ENCODE measurements at places on chromosomes 7 and 10.
A peak's percentile ranks its signal among the peaks of the same experiment; 100 is the strongest.

GRCh38 chr10:89959433-89960110 is 258.2 kb downstream of the KIF20B start:
- peak; percentile 3 for DNase-seq

DNA sequence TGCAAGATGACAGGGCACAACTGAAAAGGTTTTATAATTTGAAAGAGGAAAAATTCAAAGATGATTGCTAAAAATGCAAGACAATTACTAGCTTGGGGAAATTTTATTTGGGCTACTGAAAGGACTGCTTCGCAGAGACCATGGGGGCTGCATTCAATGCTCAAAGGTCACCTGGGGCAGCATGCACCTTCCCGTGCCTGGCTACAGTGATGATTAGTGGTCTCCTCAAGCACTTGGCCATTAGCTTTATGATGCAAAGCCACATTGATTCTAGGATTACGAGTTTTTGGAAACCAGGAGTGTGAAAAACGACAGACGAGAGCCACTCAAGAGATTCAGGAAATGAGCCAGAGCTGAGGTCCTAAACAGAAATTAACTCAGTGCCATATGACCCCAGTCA is 764.6 kb downstream of the PHTF2 start:
- DNase-seq = no peak

- DNase-seq = no peak
Measured at GRCh38 chr10:110368556-110368955, 63.8 kb upstream of the SMNDC1 start.

- no peak for DNase-seq
Measured at GRCh38 chr10:27625452-27626211, 120.0 kb downstream of the MKX start.

DNA sequence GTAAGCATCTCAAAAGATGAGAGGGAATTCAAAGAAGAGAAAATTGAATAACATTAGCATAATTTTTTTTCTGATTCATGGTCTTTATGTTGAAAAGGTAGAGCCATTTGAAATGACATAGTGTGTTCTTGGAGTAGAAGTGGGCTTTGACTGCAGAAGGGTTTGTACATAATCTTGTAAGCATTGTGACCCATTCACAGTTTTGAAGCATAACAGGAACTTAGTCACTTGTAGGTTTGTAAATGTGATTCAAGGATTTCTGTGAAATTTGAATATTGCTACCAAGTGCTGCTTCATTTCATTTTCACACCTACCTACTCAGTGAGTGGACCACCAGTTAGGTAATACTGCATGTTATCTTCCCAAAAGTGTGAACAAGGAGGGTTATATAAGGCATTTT is 68.6 kb downstream of the PON1 start:
- DNase-seq = no peak

- DNase-seq = no peak
Measured at GRCh38 chr10:125161707-125162119, 1.4 kb upstream of the CTBP2 start.

DNA sequence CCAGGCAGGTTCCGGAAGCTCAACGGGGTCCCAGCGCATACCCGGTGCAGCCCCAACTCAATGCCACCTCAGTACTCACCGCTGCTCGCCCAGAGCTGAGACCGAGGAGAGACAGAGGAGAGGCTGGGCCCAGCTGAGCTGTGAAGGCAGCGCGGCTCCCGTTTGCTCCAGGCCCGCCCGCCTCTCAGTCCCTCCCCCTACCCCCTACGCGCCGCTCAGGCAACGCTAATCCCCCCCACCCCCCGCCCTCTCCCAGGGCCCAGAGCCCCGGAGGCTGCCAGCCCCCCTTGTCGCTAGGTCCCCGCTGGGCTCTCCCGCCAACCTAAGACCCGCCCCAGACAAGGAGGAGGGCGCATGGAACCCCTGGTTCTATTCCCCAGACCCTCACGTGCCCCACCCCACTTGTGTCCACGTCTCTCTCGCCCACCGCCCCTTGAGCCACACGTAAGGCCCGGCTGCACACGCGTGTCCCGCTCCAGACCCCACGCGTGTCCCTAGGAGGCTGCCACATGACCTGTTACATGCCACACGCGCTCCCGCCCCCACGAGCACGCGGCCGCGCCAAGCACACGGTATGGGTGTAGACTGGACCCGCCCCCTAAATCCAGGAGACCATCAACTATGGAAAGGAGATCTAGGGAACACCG is at the start of gene PSD:
TSS of gene PSD (minus strand) at position 164 of the 647 bp plus-strand sequence. CDS start 1,747 bp downstream, outside the sequence.
- no peak for DNase-seq

- no peak for DNase-seq
Measured at GRCh38 chr7:23093546-23093945, 12.0 kb upstream of the KLHL7 start.

- no peak for DNase-seq
Measured at GRCh38 chr7:12436896-12437535, 33.4 kb upstream of the VWDE start.

DNA sequence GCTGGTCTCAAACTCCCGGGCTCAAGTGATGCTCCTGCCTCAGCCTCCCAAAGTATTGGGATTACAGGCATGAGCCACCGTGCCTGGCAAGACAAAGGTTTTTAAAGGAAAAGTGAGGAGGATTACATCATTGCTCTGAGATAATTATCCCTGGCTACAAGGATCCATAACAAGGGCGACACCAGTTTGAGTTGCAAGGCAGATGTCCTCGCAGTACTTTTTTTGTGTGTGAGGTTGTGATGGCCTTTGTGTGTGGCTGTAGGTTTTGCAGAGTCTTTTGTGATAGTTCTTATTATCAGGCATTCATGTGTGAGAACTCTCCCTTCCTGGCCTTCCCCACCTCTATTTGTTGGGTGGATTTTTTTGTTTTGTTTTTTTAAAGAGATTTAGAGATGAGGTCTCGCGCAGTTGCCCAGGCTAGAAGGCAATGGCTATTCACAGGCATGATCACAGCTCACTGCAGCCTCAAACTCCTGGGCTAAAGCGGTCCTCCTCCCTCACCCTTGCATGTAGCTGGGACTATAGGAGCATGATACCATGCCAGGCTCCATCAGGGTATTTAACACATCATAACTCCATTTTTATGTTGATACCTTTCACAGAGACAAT is 10.0 kb downstream of the BTBD16 start:
- DNase-seq = no peak

DNA sequence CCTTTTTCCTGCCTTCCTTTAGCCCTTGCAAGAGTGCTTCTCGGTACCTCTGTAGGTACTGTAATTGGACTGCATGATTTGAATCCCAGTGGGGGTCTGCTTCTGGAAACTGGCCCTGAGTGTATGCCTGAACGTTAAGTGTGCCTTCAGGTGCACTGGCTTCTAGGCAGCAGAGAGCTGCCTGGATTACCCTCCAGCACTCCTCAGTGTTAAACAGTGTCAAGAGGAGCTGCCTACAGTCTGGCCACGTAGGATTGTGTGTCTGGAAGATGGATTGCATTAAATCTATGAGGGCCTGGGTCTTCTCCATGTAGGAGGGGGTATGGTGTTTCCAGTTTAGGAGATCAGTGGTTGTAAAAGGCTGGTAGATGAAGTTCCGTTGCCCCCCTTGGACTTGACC is 103.7 kb downstream of the TRIM24 start:
- no peak for DNase-seq

All from GM19239 (cell line).